ENCODE measurements at places on chromosomes 11 and 22.

- no peak for DNase-seq
These were observed 103.1 kb downstream of the PDE2A start for GRCh38 chr11:72570893-72571661.

- DNase-seq = no peak
These were observed 30.3 kb downstream of the GNB1L start for GRCh38 chr22:19824212-19824925.

DNA sequence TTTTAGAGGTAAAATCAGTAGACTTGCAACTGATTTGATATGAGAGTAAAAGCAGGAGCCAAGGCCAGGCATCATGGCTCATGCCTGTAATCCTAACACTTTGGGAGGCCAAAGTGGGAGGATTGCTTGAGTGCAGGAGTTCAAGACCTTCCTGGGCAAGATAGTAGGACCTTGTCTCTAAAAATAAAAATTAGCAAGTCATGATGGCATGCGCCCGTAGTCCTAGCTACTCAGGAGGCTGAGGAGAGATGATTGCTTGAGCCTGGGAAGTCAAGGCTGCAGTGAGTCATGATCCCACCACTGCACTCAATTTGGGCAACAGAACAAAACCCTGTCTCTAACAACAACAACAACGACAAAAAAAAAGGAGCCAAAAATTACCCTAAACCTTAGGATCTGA, 13.5 kb downstream of the SGSM3 start:
- DNase-seq = no peak

- DNase-seq = no peak
These were observed 45.0 kb downstream of the IGLL1 start for GRCh38 chr22:23534851-23535717.

DNA sequence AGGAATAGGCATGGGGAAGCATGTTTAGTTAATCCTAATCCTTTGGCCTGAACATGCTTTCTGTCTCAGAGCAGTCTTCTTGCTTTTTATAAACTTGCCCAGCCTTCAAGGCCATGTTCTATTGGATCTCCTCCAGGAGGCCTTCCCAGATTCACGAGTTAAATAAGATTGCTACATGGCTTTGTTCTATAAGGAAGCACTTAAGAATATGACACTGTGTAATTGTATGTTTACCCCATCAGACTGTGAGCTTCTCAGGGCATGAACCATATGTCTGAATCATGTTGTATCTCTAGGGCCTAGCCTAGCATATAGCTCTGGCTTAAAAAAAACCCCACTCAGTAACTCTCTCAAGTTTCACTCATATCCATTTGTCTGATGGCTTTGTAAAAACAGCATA, 26.4 kb upstream of the UCP3 start:
- DNase-seq = no peak

DNA sequence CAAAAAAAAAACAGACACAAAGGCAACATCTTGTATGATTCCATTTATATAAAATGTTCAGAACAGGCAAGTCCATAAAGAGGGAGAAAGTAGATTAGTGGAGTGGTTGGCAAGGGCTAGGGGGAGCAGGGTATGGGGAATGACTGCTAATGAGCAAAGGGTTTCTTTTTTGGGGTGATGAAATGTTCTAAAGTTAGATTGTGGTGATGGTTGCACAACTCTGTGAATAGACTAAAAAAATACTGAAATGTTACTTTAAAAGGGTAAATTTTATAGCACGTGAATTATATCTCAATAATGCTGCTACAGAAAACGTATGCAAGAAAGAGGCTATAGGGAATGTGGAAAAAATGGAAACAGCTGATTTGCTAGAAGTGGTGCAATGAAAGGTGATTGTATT, 155.1 kb downstream of the TENM4 start:
- DNase-seq = no peak

DNA sequence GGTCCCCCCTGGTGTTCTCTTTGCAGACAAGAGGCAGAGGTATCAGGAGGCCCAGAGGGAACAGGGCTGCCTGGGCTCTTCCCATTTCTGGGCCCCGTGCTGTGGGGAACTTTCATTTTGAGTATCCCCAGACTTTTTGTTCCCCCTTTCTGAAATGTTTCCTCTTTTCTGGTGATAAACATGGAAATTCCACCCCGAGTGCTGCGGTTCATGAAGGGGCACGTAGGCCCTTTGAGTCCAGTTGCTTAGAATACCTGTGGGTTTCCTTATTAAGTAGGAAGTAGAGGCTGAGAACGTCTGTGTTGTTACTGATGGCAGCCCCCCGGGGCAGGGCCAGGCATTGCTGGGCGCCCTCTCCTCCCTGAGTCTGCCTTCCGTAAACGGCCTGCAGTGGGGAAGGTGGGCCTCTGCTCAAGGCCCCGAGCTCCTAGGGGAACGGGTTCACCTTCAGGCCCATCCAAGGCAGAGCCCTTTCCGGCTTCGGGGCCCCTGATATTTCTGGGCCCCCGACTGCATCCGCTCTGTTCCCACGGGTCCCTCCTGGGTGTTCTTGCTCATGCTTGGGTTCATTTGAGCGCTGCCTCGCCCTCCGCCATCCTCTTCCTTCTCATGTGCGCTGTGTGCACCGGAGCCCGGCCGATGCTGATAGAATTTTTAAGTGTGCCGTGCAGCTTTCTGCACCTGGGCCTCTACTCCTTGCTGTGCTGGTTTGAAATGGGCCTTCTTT, 12.0 kb downstream of the TBC1D22A start:
- no peak for DNase-seq

GRCh38 chr11:86152006-86152862, 83.3 kb upstream of the PICALM start:
- DNase-seq = peak; percentile 56

DNA sequence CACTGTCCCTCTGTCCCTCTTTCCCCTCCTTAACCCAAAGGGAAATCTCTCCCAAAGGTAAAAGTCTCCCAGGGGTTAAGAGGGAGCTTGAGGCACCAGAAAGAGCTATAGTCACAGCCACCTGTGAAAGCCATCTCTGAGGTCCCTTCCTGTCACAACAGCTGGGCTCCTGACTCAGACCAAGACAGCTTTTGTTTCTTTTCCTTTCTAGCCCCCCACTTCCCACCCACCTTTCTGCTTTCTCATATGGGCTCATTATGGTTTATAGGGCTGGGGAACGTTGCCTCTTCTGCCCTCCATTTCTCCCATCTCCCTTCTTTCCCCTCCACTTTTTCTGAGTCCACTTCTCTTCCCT, 19.1 kb downstream of the MIF start:
- no peak for DNase-seq

DNA sequence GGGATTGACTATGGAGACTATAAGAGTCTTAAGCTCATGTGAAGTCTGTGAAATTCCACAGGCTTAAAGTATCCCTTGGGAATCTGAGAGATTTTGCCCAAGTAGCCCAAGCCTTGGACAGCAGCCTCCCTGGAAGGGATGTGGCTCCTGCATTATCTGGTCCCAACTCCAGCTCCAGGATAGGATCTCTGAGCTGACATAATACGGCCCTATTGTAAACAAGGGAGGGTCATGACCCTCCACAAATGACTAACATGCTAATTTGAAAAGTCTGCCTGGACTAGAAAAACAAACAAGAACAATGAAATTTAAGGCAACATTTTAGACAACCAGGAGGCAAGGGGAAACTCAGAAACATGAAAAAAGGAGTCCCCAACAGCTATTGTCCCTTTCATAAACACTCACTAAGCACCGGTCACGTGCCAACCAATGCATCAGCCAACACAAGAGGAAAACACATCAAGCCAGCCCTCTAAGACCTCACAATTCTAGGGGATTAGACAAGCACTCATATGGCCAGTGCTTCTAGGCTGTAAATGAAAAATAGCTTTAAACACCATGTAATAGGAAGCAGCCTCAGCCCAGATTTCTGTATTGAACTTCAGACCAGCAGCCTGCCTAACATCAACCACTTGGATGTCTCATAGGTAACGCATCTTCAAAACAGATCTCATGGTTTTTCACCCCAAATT, 101.2 kb upstream of the TIMP3 start:
- DNase-seq = peak; percentile 52

DNA sequence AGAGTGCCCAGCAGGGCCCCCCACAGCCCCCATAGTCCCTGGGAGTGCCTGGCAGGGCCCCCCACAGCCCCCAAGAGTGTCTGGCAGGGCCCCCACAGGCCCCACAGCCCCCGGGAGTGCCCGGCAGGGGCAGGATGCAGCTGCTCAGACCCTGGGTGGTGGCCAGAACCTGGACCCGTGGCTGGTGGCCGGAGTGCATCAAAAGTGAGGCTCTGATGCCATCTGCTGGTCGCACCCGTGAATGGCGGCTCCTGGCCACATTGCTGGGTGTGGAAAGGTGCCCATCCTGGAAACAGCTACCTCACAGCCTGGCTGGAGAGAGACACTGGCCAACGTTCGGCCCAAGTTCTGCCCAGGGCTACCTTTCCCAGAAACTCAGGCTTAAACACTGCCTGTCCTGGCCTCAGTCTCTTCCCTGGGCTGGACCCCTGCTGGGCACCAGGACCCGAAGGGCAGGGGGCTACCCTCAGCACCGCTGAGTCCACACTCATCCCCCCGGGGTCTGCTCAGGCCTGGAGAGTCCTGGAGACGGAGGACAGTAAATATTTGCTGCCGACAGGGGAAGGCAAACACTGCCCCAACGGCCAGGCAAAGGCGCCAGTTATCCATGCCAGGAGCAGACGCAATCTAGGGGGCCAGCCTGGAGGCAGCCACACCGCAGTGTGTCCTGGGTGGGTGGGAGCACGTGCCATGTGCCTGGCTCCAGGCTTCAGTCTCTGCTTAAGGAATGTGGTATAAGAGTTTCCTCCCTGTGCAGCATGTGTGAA, 4.4 kb downstream of the INS start:
- peak; percentile 90 for DNase-seq

DNA sequence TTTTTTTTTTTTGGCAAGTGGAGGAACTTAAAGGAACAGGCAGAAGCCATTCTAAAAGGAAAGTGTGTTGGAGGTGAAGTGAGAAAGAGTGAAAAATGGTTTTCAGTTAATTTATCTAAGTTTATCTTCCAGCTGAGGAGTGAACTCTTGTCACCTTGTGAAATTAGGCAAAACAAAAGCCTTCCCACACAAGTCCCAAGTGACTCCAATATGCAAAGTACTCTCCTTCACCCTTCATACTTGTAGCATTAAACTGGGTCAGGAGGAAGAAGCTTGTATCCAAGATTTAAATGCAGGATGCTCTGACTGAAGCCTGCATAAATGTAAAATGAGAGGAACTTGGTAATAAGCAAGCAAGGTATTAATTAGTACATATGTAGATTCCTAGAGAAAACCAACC, 796.8 kb downstream of the DLG2 start:
- no peak for DNase-seq

- no peak for DNase-seq
These were observed 384.4 kb upstream of the DDI1 start for GRCh38 chr11:103652013-103652412.

GRCh38 chr11:30821438-30821965, 235.3 kb upstream of the MPPED2 start:
- no peak for DNase-seq

GRCh38 chr11:101442171-101442570, 141.6 kb downstream of the TRPC6 start:
- peak; percentile 74 for DNase-seq

DNA sequence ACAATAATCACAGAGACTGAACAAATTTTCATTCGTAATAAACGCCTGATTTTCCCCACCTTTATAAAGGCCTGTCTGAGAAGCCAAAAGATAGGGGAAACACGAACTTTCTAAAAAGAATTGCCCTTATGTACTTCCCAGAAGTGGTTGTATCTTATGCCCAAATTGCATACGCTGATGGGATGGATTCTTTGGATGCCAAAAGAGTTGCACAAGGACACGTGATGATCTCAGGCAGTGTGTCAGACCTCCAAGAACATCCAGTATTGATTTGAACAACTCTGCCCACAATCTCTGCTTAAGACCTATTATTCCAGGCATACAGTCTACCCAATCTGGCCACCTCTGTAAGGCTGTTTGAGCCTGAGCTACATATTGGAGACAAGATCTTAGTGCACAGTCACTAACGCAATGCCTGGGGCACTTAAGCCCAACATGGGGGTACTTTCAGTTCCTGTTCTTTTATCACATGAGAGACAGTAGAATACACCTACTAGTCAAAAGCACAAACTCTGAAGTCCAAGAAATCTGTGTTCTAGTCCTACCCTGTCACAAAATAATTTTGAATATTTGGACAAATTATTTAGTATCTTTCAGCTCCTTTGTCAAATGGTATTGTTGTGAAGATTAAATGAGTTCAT, 38.9 kb downstream of the OR10A6 start:
- peak; percentile 66 for DNase-seq

DNA sequence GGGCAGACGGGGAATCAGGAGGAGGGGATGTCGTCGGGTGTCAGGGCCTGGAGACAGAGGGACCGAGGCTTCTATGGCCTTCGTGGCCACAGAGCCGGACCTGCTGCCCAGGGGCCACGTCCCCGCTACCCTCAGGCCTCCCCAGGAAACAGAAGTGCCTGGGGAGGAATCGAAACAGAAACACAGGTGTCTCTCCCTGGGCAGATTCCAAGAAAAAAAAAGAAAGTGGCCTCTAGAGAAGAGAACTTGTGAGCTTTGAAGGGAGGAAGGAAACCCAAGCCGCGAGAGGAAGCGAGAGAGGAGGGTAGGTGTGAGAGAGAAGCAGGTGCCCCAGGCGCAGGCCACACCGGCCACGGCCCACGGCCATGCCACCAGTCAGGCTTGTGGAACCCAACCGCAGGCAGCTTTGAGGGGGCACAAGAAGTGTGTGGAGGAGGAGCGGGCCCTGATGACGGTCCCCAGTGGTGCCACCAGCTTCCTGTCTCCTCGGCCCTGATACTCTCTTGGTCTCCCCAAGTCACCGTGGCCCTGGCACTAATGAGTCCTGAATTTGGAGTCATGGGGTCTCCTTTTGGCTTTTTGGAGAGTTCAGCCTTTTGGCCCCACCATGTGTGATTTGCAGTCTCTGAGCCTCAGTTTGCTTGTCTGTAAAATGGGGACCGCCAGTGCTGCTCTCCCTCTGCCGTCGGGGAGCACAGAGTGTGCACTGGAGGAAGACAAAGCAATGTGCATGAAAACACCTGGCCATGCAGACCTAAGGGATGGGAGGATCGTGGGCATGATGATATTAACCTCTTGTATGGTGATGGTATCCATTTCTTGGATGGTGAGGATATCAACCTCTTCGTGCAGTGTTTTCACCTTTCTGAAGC, 25.2 kb downstream of the LIF start:
- DNase-seq = no peak

GRCh38 chr11:108985945-108986279, 321.0 kb downstream of the DDX10 start:
- DNase-seq = peak; percentile 36

Measured in AG20443 (cell line).